Esophagus mucosa (tissue), 1 donor: ENCODE measurements at places on chromosomes 6 and 20. TPM values are rescaled to one million over a fixed set of nuclear protein-coding genes. Genes with fewer than 3 reads are reported as not detected.

The CALHM4 gene
- not detected for total RNA-seq

The TREML1 gene
- 0.16 TPM for total RNA-seq

The BICRAL gene
- total RNA-seq = 6.1 TPM

The ECT2L gene
- not detected for total RNA-seq

The KIF16B gene
- total RNA-seq = 12.7 TPM

The BAK1 gene
- 33.5 TPM for total RNA-seq

The CCDC170 gene
- total RNA-seq = 0.04 TPM

The CHRNA4 gene
- total RNA-seq = not detected

The PNPLA1 gene
- 0.20 TPM for total RNA-seq

The DLL1 gene
- 10.4 TPM for total RNA-seq

The MAS1 gene
- not detected for total RNA-seq

The TTBK1 gene
- not detected for total RNA-seq

The LST1 gene
- 2.4 TPM for total RNA-seq

The HCRTR2 gene
- total RNA-seq = not detected

The TOX2 gene
- total RNA-seq = 1.2 TPM

The CDSN gene
- total RNA-seq = 0.08 TPM

The SAPCD1 gene
- total RNA-seq = 0.64 TPM

The KCNQ5 gene
- total RNA-seq = 0.96 TPM

The TENT5A gene
- total RNA-seq = 2.9 TPM

The STMND1 gene
- not detected for total RNA-seq

The CEP57L1 gene
- total RNA-seq = 7.6 TPM

The RNASET2 gene
- 23.6 TPM for total RNA-seq

The ELOVL2 gene
- 0.04 TPM for total RNA-seq

The NOTCH4 gene
- total RNA-seq = 2.7 TPM

The REPS1 gene
- 42.2 TPM for total RNA-seq

The GRM1 gene
- total RNA-seq = not detected

The FAM209B gene
- 0.44 TPM for total RNA-seq
